ENCODE measurements at places on chromosomes 6 and 20. TPM values are rescaled to one million over a fixed set of nuclear protein-coding genes. Genes with fewer than 3 reads are reported as not detected.

Gene BLTP3A
- total RNA-seq: 9.9 TPM

Gene NRSN1
- total RNA-seq: 0.35 TPM

Gene FGD2
- 0.51 TPM for total RNA-seq

Gene PRR18
- not detected for total RNA-seq

Gene MKKS
- 27.9 TPM for total RNA-seq

Gene NKAIN2
- not detected for total RNA-seq

Gene MRPL2
- total RNA-seq: 14.4 TPM

Gene ENPP3
- total RNA-seq: 7.2 TPM

Gene OR2J3
- not detected for total RNA-seq

Gene GJE1
- total RNA-seq: not detected

Gene SERPINB6
- total RNA-seq: 143 TPM

Gene CST5
- total RNA-seq: not detected

Gene ISM1
- total RNA-seq: 0.49 TPM

Gene FOXF2
- not detected for total RNA-seq

Gene SLC25A27
- total RNA-seq: 47.2 TPM

Gene NTSR1
- total RNA-seq: not detected

Gene WFDC9
- total RNA-seq: not detected
